Right ventricle myocardium superior (tissue), 1 donor: ENCODE measurements at places on chromosomes 3 and 15. TPM values are rescaled to one million over a fixed set of nuclear protein-coding genes. Genes with fewer than 3 reads are reported as not detected.

DNA sequence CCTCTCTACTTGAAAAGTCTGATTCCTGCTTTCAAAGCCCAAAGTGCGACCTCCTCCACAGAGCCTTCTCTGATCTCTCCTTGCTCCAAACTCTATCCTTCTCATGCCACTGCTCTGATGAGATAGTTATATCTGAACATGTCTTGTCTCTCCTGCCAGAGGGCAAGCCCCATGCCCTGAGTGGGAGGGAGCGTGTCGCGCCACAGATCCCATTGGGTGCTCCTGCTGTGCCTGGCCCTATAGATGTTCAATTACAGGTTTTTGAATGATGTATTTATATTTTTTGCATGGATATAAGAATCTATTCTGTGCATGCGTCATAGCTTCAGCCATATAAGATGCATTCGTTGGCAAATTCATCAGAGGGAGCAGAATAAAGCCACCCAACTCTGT is 20.4 kb downstream of the CORO2B start:
- no peak for DNase-seq

- DNase-seq = no peak
Observed at GRCh38 chr3:159897331-159898075, 91.1 kb upstream of the IL12A start.

DNA sequence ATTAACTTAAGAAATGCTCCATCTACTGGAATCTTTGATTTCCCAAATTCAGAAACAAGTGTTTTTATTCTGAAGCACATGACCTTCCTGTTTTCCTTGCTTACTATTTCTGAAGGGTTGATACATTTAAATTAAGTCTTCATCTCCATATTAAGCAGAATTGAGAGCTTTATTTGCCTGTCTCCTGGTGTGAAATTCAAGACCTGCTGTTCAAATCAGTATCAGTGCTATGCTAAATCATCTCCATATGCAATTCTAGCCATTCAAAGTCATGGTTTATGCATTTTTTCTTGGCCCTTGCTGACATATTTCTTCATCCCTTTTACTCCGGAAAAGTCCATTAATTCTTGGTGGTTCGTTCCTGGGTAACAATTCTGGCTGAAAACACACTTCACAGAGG is 195.4 kb downstream of the ATP8B4 start:
- DNase-seq = no peak

DNA sequence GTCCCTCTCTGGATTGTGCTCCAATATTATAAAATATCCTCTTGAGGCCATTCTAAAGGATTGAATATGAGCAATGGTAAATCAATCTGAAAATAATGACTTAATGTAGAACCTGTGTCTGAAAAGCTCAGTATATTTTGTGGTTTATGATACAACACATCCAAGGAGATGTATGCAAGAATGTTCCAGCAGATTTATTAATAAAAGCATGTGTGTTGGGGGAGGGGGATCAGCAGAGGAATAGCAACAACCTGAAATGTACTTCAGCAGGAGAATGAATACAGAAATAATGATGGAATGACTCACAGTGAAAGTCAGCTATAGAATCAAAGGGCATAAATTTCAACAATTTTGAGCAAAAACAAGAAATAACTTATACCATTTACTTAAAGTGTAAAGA is 56.7 kb upstream of the NUDT16 start:
- no peak for DNase-seq

DNA sequence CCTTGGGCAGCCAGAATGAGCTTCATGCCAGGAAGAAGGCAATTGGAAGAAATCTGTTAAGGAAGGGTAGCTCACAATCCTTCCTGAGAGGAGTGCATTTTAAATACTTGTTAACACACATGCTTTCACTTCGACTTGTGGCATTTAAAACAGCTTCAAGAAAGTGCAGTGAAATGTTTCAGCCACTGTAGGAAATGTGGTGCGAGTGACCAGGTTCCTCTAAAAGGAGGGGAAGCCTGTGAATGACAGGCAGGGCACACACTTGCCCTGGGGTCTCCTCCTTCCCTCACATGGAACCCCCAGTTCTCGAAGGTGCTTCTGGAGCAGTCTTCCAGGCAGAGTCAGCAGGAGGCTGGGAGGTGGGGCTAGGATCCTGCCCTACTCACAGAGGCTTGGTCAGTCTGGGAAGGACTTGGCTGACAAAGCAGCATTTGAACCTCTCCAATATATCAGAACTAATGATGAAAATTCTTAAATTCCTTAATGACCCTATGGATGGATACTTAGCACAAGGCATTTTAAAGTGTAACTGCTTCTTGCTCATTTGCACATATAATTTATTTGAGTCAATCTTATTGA is 358.6 kb downstream of the CHST2 start:
- no peak for DNase-seq

DNA sequence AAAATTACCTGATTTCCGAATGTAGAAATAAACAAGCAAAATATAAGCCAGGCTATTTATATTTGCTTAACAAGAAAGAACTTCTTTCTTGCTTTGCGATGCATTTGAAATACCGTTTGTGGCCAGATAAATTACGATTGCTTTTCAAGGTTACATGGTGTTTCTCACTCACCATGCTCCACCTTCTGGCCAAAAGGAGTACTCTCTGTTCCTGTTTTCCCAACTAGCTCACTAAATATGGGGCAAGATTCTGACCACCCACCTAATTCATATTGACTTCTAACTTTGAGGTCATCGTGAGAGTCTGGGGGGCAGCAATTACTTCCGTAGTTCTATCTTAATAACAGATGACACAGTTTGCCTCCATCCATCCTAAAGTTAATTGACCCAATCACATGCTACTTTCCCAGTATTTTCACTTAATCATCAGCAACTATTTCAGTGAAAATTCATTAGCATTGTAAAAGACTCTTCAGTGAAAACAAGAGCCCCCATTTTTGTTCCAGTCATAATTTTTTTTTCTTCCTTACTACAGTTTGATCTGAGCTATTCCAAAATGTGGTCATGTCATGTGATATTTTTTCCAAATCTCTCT is 25.9 kb downstream of the ACP3 start:
- no peak for DNase-seq

- DNase-seq = no peak
Observed at GRCh38 chr15:61309031-61309511, 80.0 kb upstream of the RORA start.

DNA sequence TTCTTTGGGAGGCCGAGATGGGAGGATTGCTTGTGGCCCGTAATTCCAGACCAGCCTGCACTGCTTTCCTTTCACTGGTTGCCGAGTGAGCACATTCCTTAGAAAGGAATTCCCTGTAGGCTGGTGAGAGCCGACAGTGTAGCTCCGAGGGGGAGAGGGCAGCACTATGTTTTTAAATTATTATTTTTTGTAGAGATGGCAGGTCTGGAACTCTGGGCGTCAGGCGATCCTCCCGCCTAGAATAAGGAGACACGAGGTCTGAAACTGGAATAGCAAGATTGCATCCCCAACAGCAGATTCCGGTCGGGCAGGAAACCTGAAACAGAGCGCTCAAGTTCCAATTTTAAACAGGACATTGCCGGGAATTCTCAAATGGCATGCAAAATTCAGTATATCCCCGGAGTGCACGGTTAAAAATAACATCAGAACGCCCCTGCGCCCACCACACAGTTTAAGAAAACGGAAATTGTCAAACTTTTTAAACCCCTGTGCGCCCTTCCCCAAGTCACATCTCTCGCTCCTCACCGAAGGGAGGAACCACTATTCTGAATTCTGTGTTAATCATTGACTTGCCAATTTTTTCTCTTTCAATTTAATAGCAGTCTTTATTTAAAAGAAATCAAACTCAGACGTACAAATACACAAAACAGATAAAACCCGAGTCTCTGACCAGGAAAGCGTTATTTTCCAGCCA is 643 bp upstream of the RNU5B-1 start:
- no peak for DNase-seq

DNA sequence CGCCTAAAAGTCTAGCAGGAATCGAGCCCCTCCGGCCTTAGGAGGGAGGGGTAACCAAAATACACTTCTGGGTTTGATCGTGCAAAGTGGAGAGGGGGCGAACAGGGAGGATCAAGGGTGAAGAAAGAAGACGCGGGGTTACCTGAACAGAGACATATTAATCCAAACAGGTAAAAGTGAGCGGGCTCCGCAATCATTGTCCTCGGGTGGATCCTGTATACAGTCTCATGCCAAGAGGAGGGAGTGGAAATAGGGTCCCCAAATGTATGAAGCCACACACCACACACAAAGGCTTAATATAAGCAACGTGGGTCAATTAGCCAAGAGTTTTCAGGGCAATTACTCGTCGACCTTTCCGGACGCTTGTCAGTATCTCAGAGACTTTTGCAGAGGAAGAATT is 749.5 kb downstream of the ROBO1 start:
- no peak for DNase-seq

DNA sequence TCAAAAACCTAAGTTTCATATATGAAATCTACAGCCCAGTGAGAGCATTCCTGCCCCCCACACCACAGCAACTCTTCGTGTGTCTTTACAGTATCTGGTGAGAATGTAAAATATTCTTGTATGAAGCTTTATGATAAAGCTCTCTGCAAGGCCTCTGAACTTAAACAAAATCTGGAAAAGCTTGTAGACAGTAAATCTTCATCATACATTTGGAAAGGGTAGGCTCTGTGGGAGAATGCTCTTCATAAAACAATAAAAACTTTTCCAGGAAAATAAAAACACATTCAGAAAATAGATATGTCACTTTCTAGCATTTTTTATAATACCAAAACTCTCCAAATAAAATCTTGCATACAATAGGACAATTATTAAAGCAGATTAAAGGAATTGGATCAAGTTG is 1009.5 kb downstream of the NAALADL2 start:
- no peak for DNase-seq

DNA sequence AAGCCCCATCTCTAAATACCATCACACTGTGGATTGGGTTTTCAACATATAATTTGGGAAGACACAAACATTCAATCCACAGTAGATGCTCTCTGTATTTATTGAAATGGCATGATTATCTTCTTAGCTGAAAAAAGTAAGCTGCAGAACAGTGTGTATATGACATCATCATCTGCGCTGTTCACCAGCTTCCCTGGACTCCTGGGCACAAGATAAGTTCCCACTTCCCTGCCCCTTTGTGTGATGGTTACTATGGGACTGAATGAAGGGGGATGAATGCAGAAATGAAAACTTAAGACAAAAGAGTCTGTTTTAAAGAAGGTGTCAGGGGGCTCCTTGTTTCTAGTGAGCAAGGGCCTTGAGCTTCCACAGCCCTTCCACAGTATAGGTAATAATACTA is 20.0 kb upstream of the GPD1L start:
- DNase-seq = no peak

DNA sequence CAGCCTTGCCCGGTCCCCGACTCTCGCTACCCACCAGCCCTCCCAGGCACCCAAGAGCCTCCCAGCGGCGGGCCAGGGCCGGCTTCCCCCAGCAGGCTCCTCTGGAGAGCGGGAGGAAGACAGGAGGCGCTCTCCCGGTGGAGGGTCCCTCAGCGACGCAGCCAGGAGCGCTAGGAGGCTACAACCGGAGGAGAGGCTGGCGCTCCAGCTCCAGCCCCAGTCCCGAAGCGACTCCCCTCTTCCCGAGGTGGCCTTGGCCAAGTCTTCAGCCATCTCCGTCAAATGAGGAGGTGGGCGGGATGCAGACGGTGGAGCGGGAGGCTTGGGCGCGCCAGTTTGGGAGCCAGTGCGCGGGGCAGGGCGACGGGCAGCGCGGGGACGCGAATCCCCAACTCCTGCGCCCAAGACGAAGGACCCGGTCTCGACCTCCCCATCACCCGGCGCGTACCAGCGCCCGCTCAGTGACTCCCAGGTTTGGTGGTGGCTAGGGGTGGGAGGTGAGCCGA is 722 bp downstream of the CHRNA3 start:
- DNase-seq = no peak

GRCh38 chr3:18716821-18717220 is 291.7 kb upstream of the SATB1 start:
- DNase-seq = no peak

DNA sequence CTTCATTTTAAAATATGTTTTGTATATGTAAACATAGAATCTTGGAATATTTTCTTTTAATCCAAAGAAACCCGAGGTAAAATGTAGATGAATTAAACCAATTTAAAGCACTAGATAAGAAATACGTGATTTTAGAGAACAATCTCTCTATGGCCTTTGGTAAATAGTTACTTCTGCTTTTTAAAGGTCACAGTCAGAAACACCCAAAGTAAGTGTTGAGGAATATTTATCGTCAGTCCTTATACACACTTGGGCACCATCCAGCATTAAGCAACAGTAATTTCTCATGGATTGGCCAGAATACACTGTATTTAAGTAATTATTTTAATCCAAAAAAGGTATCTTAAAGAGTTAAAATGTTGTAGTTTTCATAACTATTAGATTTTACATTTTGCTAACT is 713.2 kb downstream of the NLGN1 start:
- DNase-seq = no peak

KIF7 gene
- 1.9 TPM for total RNA-seq

SLC22A14 gene
- not detected for total RNA-seq

CORO2B gene
- 6.6 TPM for total RNA-seq

NR2E3 gene
- 0.70 TPM for total RNA-seq

SLC38A3 gene
- total RNA-seq = 10.6 TPM

ALG1L2 gene
- total RNA-seq = 0.43 TPM

LARP6 gene
- 47.6 TPM for total RNA-seq

PCSK6 gene
- 34.7 TPM for total RNA-seq

PRICKLE2 gene
- total RNA-seq = 5.9 TPM

DENND6A gene
- 15.0 TPM for total RNA-seq

TWF2 gene
- total RNA-seq = 131 TPM

GOLGA6B gene
- not detected for total RNA-seq
